ENCODE measurements at places on chromosomes 3 and 15. TPM values are rescaled to one million over a fixed set of nuclear protein-coding genes. Genes with fewer than 3 reads are reported as not detected.

GOLGA8H gene
- total RNA-seq: 0.10 TPM

KCNMB3 gene
- 0.54 TPM for total RNA-seq

CYP1A2 gene
- not detected for total RNA-seq

AKAP13 gene
- total RNA-seq: 31.9 TPM

MNS1 gene
- 1.7 TPM for total RNA-seq

GOLGA6L4 gene
- 0.46 TPM for total RNA-seq

ROBO2 gene
- total RNA-seq: 0.75 TPM

NRG4 gene
- not detected for total RNA-seq

ADCY5 gene
- 0.14 TPM for total RNA-seq

CILP gene
- total RNA-seq: not detected

VGLL3 gene
- 1.8 TPM for total RNA-seq

TRIM59 gene
- total RNA-seq: 24.7 TPM

SERPINI2 gene
- not detected for total RNA-seq

AGBL1 gene
- not detected for total RNA-seq

ACKR2 gene
- 0.20 TPM for total RNA-seq

TMEM158 gene
- 3.4 TPM for total RNA-seq

PTPRG gene
- 18.6 TPM for total RNA-seq

SLC28A2 gene
- total RNA-seq: not detected

CADPS gene
- total RNA-seq: 0.11 TPM

SYNPR gene
- total RNA-seq: not detected

MCF2L2 gene
- 0.14 TPM for total RNA-seq

PDIA5 gene
- 27.2 TPM for total RNA-seq

ADAMTS17 gene
- total RNA-seq: 0.14 TPM

SMCO1 gene
- total RNA-seq: not detected

SKOR1 gene
- not detected for total RNA-seq

LIPH gene
- 0.03 TPM for total RNA-seq

FSD2 gene
- not detected for total RNA-seq

PPP2R3A gene
- 15.4 TPM for total RNA-seq

CLEC3B gene
- not detected for total RNA-seq

PLIN1 gene
- total RNA-seq: 0.14 TPM

AHSG gene
- total RNA-seq: 0.21 TPM

FANCD2 gene
- total RNA-seq: 31.8 TPM

WDR72 gene
- total RNA-seq: not detected

SNX22 gene
- 0.07 TPM for total RNA-seq

PML gene
- 81.5 TPM for total RNA-seq

SSUH2 gene
- total RNA-seq: 0.11 TPM

SEMA7A gene
- total RNA-seq: 45.0 TPM

GOLGA6L10 gene
- total RNA-seq: 0.63 TPM

LINGO1 gene
- 0.07 TPM for total RNA-seq

FETUB gene
- 0.07 TPM for total RNA-seq

SPESP1 gene
- 6.2 TPM for total RNA-seq

AADACL2 gene
- total RNA-seq: not detected

SNX33 gene
- total RNA-seq: 26.7 TPM

RTP4 gene
- 0.07 TPM for total RNA-seq

SUSD5 gene
- total RNA-seq: 0.07 TPM

MAPK6 gene
- 78.2 TPM for total RNA-seq

SCN11A gene
- total RNA-seq: not detected

CCR5 gene
- total RNA-seq: not detected

ACTC1 gene
- total RNA-seq: not detected

IQCF5 gene
- total RNA-seq: not detected

TTC21A gene
- 1.4 TPM for total RNA-seq

FAM174B gene
- total RNA-seq: 0.71 TPM

ZBTB20 gene
- total RNA-seq: 0.78 TPM

ALDH1A2 gene
- 1.9 TPM for total RNA-seq

Data from foreskin keratinocyte (primary cell).